ENCODE measurements at places on chromosomes 1 and 21.

DNA sequence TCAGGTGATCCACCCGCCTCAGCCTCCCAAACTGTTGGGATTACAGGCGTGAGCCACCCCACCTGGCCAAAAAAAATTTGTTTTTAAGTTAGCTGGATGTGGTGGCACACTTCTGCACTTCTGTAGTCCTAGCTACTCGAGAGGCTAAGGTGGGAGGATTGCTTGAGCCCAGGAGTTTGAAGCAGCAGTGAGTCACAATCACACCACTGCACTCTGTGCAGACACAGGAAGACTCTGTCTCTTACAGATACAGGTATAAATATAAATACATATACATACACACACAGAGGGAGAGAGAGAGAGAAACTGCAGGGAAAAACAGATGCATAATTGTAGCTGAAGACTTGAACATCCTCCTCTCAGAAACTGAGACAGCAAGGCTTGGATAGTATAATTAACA is 34.8 kb upstream of the EPS15 start:
- no peak for DNase-seq

DNA sequence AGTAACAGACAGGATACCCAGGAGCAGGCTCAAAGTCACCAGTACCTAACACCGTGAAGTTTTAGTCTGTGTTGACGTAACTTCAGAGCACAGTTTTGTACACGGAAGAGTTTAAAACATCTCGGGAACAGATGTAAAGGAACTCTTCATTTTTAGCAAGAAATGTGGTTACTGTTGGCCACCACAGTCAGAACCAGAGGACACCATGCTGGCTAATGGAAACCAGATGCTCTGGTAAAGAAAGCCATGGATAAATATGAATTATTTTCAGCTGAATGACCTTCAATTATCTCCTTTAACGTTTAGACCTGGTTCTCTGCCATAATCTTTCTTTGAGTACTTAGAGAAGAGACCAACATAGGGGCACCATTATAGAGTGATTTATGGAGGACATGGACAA is 115.9 kb downstream of the NTMT2 start:
- DNase-seq = no peak

DNA sequence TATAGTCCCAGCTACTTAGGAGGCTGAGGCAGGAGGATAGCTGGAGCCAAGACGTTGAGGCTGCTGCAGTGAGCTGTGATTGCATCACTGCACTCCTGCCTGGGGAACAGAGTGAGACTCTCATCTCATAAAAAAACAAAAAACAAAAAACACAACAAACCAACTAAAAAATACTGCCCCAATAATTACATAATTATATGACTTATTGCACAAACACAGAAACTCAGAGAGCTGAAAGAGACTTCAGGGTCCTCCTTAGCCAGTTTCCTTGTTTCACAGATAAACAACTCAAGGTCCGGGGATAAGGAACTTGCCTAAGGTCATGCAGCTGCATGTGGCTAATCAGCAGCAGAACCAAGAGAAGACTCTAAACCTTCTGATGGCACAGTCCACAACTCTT is 11.9 kb downstream of the EXTL2 start:
- no peak for DNase-seq

GRCh38 chr1:3541936-3542335 is 69.4 kb downstream of the MEGF6 start:
- no peak for DNase-seq

GRCh38 chr1:10824821-10825540 is 28.5 kb upstream of the CASZ1 start:
- no peak for DNase-seq

DNA sequence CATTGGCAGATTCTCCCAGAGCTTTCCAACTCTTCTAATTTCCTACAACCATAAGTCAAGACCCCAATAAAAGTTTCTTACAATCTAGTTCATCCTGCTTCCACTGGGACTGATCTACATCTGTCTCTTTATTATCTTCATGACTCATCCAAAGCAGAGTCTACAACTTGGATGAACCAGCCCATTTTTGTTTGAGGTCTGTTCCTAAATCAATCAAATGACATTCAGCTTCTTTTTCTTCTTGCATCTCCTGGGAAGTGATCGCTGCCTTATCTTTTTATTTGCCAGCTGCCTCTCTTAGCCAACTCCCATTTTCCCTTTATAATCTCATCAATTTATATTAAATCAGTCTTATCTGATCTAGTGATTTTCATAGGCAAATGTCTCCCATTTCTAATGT is 105.6 kb downstream of the ERG start:
- DNase-seq = no peak

DNA sequence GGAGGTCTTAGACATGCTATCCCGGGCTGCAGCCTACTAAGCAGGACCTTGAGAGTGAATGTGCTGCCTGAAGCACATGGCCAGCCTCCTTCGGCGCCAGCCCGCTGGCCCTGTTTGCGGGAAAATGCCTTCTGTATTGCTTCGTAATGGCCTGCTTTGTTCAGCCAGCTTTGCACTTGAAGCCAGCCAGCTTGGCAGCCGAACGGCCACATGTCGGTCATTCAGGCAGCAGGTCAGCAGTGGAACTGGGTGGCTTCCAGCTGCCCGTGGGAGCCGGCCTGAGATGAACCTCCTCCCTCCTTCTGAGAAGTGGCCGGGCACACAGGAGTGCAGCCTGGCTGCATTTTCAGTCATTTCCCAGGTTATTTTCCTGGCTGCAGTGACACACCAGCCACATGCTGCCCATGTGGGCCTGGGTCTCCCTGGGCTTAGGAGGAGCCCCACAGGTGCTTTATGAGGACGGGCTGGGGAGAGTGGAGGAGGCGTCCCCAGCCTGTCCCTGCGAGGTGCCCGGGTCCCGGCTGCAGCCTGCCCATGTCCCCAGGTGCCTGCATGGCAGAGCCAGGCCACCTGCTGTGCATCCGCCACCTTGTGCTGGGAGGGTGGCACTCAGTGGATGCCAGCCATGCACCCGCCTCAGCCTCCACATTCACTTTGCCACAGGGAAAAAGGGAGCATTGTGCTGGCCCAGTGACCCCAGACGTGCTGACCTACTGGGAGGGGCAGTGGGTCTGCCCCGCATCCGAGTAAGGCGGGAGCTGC is 103.5 kb downstream of the SIK1 start:
- no peak for DNase-seq

DNA sequence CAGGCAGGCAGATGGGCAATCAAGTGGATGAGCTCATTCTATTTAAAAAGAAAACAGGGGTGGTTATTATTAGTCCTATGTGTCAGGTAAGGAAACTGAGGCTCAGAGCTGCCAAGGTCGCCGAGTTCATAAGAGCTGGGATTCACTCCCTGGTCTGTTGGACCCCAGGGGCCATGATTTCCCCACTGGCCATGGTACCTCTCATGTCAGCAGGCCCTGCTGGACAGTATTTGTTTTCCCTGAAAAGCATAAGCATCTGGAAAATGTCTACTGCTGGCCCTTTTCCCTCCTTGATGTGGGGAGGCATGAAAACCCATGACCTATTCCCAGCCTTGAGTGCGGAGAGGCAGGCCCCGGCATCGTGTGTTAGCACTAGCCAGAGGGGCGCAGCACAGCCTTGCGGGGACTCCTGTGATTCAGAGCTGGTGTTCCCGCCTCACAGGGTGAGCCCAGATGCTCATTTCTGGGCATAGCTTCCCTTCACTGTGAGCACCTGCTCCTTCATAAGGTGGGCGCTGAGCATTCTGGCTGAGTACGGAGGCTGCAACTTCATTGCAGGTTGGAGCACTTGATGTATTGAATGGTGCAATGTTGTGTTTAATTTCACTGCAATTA is 617.5 kb downstream of the PTPRU start:
- DNase-seq = no peak

- no peak for DNase-seq
These were observed 102.7 kb downstream of the FGGY start for GRCh38 chr1:59399642-59400041.

DNA sequence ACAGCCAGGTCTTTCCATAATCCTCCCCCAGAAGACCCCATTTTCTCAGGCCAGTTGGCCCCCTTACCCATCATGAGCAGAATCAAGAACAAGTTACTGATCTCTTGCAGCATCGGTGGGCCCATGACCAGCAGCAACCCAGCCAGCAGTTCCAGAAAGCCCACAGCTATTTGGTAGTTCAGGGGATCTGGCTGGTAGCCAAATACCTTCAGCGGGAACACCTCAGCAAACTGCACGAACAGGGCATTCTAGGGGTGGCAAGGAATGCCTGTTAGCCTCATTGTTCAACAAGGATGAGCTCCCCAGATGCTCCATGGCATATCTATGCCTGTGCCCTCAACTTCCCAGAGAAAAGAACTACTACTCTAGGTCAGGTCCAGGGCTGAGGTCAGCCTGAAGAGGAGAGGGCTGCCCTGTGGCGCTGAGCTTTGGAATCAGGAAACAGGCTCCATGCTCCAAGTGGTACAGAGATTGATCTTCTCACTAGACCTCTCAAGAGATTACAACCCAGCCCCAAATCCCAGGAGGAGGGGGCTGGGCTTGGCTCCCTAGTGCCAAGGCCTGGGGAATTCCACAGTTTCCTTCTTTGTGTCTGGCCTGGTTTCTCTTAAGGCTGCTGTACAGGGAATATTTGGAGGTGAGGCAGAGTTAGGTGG is 1.3 kb downstream of the TMEM35B start:
- no peak for DNase-seq

DNA sequence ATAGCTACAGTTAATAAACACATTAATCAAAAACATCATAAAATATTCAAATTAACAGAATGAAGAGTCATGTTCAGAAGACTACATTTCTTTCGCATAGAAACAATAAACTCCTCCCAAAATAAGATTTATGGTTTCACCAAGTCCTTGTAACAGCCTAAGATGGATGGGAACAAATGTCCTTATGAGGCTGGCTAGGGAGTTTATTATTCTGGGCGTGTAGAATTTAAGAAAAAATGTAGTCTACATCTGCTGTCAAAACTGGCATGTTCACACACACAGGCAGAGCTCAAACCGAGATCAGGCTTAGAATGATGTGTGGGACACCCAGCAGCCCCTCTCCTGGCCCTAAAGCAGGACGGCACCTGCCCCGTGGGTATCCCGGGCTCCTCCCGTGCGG is 101.1 kb downstream of the NPHP4 start:
- no peak for DNase-seq

DNA sequence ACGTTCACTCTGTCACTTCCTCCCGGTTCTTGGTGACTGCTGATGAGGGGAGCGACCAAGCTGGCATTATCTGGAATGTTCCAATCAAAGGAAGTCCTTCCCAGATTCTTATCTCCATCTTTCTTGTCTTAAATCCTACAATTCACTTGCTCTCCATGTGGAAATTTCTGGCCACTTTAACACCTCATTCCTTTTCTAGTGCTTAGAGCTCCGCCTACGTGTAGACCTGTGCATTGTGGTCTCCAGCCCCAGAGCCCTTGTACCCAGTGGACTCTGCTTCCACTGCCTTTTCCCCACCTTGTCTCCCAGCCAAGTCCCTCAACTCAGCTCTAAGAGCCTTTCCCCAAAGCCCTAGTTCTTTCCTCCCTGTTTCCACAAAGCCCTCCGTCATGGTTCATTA is 12.2 kb upstream of the KLHDC7A start:
- no peak for DNase-seq

DNA sequence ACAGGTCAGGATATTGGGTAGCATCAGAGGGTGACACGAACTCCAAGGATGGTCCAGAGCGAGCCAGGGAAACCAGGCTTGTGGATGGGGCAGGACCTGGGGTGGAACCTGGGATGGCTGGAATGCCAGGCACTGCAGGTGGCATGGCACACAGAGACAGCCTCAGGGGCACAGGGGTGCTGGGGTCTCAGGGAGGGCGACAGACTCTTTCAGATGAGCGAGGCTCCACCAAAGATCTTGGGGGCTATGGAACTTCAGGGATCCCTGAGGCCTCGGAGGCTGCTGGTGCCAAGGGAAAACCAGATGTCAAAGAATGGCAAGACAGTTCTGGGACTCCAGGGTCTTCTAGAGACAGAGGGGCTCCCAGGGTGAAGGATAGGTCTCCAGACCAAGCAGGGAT is 21.4 kb downstream of the IGFN1 start:
- no peak for DNase-seq

DNA sequence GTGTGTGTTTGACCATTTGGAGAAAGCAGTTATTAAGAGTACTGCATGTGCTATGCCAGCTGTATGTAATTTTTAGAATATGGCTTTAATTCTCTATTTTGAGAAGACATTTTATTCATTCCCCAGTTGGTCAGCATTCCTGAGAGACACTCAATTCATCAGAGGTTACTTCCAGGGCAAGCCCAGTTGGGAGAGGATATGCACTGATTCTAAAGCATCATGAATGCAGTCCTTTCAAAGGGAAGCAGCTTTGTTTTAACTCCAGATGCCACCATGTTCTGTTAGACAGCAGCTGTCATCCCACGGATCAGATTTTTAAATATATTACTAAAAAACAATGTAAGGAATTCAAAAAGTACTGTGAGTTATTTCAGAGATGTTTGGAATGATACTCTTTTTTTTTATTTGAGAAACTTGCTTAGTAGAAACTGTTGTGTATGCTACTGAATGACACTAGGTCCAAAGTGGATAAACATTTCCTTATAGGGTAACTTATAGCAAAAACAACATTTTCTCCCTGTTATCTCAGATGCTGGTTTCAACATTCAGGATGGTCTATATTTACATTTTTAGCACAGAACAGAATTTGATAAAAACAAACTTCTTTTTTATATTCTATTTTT is 149.5 kb upstream of the B3GALT2 start:
- DNase-seq = no peak

DNA sequence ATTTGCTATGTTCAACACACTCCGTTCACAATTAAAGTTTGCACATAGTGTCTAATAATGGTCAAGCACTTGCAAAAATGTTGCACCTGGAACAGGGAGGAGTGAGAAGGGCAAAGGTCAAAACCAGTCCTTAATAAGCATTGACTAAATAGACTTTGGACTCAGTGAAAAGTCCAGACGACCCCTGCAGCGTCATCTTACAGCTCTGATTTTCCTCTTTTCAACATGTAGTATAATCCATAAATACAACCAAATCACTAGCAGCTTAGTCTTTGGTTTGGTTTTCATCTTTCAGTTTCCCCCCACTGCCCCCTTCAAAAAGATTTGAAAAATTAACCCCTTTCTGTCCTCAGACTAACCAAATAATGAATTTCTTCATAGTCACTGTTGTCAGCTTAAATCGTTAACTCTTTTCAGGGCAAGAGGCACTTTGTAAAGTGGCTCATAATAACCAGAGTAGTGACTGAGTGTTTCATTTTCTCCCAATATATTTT is 290.3 kb downstream of the PTPRC start:
- no peak for DNase-seq

GRCh38 chr1:57770236-57770635 is 346.4 kb upstream of the DAB1 start:
- DNase-seq = no peak

DNA sequence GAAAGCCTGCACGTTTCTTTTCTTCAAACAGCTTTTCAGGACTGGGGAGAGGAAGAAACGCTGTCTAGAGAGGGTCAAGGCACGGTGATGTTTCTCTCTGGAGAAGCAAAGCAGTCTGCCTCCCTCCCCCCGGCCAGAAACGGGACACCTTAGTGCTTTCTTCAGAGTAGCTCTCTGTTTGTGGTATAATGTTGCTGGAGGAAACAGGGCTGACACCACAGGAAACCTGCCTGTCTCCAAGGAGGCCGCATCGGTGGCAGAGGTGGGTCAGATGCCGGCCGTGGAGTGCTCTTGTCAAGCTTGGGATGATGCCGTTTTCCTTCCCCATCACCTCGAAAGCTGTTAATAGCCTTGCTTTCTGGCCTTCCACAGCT is 139.4 kb downstream of the DHRS3 start:
- no peak for DNase-seq

GRCh38 chr1:107933736-107934135 is 31.2 kb downstream of the VAV3 start:
- DNase-seq = no peak

GRCh38 chr1:154749078-154749760 is 120.9 kb downstream of the KCNN3 start:
- no peak for DNase-seq

GRCh38 chr1:152002960-152003359 is 9.3 kb upstream of the S100A10 start:
- no peak for DNase-seq

- no peak for DNase-seq
These were observed 214.1 kb upstream of the USP24 start for GRCh38 chr1:55428944-55429931.
